ENCODE measurements at places on chromosomes 4 and X.

- no peak for DNase-seq
Measured at GRCh38 chr4:688854-689681, at the start of gene SLC49A3. TSS of gene SLC49A3 (minus strand) at chr4:689151. CDS start at chr4:689127, 24 bp downstream.

DNA sequence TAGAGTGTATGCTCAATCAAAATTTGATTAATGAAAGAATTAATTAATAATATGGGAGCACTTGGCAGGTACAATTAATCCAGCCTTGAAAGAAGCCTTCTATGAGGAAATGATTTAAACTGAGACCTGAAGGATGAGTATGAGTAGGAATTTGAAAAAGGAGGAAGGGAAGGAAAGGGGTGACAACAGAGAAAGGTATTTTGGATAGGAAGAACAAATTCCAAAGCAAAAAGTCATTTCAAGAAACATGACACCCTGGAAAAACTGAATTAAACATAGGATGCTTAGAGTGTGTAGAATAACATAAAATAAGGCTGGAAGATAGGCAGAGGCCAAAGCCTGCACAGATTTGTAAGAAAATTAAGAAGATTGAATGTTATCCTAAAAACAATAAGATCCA is 29.6 kb downstream of the PHOX2B start:
- DNase-seq: no peak

DNA sequence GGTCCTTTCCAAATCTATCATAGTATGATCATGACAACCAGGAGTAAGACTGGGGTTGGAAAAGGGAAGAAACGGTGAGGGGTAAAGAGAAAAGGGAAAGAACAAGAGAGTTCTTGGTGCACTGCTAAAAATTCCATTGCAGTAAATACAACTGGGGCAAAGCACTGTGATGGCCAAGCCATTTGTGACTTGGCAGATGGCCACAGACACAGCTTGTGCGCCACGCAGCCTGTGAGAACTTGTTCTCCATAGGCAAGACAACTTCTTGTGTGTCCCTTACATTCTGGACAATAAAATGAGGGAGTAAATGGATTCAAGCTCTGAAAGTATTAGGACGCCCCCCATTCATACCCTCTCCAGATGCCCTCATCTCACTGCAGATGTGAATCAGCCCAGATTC is 10.9 kb downstream of the MFAP3L start:
- no peak for DNase-seq

GRCh38 chr4:82705169-82705927 is 93.2 kb downstream of the SCD5 start:
- no peak for DNase-seq

DNA sequence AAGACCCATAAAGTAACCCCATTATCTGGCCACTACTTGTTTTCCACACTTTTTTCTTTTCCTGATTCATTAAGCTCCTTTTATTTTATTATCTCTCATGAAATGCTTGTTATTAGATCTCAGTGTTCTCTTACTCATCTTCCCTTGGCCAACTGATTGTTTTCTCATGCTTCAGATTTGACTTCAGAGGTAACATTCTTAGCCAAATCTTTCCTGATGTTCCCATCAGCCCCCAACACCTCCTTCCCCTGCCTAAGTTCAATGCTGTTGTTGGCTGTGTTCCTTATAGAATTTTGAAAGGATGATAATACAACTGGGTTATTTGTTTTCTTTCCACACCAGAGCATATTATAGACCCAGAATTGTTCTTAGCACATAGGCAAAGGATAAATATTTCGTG is 75.6 kb downstream of the BMPR1B start:
- no peak for DNase-seq

DNA sequence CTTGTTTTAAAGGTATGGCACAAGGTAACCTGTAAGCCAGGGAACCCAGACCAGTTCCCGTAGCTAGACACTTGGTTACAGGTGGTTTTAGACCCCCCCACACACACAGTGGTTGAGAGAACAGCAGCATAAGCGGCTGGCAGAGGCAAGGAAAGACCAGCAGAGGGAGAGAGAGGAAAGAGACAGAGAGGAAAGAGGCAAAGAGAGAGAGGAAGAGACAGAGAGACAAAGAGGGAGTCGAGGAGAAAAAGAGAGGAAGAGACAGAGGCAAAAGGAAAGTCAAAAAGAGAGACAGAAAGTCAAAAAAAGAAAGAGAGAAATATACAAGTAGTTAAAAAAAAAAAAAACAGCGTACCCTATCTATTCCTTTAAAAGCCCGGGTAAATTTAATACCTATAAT is 19.5 kb upstream of the PCSK1N start:
- DNase-seq: no peak

GRCh38 chr4:138595731-138596460 is 353.7 kb upstream of the SLC7A11 start:
- no peak for DNase-seq

DNA sequence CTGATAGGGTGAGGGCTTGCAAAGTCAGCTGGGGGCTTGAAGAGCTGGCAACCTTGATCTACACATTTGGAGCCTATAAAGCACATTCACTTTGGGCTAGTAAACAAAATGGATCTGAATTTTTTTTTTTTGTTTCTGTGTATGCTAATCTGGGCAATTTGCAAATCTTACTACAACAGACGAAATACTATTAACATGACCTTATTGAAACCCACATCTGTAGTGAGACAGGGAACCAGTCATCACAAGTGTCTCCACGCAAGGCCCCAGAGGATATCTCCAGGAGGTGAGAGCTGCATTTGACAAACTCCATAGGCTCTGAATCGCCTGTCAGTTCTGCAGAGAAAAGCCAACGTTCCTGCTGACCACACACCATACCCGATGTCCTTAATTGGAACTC is 33.0 kb upstream of the TFDP3 start:
- no peak for DNase-seq

GRCh38 chrX:134752558-134752957 is 94.3 kb upstream of the PLAC1 start:
- DNase-seq: no peak

DNA sequence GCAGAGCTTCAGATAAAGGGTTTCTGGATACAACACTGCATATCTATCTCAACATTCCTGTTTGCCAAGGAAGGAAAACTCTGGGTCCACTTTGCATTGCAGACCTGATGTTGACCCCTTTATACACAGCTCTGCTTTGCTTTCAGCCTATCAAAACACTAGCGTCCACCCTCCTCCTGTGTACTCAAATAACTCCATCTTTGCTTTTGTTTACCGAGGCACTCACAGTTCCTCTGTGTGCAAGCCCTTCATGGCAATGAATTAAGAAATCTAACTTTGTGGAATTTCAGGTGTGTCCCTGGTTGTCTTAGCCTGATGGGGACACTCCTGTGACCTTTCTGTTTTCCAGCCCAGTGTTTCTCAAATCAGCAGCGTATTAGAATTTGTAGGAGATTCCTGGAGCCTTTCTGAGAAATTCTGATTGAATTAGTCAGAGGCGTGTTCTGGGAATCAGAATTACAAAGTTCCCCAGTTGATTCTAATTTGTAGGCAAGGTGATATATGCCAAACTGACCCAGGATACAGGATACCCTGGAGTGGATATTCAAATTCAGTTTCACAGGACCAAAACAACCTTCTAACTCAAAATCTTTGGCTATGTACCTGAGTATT is 68.6 kb downstream of the DTHD1 start:
- DNase-seq: no peak

- no peak for DNase-seq
Measured at GRCh38 chr4:22045051-22045630, 96.6 kb upstream of the KCNIP4 start.

DNA sequence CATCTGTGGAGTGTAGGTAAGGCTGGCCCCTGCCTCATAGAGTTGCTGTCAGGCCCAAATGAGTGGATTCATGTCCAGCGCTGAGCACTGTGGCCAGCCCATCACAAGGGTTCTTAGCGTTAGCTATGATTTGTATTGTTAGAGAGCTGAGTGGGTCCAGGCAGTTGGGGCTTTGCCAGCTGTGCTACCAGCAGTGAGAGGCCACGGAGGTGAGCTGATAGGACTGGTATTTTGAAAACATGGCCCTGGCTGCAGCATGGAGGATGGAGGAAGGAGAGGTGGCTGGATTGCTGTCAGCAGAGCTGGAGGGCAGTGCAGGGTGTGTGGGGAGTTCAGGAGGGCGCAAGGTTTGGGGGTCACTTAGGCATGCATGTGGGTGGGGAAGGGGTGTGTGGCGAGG is 69.8 kb downstream of the PSAPL1 start:
- DNase-seq: no peak

- peak; percentile 27 for DNase-seq
Measured at GRCh38 chrX:150873616-150874015, 24.9 kb downstream of the CD99L2 start.

DNA sequence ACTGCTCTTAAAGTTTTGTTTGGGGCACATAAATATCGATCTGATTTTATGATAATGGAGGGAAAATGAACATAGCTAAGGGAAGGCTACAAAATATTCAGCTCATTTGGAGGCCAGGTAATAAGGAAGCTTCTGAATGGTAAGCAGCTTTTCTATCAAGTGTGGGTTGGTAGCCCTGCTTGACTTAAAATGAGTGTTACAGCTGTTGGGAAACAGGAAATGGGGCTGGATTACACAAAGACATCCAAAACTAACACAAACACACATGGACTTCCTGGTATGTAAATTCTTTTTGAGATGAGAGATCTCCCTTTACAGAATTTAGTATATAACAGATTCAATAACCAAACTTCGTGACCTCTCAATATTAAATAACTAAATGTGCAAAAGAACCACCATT is 58.0 kb downstream of the FGF16 start:
- no peak for DNase-seq

DNA sequence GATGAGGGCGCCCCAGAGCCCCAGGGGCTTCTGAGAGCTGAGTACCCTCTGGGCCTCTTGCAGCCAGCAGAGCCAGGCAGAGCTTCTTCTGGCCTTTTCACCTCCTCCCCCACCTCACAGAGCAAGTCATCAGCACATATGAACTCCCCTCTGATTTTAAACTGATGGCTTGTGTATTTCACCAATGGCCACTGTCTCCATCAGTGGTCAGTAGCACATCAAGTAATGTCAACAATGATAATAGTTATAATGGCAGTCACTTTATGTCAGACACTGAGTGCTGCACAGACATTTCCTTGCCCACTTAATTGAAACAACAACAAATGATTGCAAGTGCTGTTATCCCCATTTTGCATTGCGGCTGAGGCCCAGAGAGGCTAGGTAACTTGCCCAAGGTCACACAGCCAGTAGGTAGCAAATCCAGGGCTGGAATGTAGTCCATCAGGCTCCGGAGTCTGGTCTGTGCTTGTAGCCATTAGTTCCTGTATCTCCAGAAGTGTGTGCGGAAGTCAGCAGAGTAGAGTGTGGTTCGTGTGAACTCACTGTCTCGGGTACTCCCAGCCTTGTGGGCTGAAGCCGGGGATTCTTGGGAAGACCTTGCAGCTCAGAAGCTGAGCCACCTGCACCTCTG is 3.0 kb downstream of the ATP2B3 start:
- no peak for DNase-seq

DNA sequence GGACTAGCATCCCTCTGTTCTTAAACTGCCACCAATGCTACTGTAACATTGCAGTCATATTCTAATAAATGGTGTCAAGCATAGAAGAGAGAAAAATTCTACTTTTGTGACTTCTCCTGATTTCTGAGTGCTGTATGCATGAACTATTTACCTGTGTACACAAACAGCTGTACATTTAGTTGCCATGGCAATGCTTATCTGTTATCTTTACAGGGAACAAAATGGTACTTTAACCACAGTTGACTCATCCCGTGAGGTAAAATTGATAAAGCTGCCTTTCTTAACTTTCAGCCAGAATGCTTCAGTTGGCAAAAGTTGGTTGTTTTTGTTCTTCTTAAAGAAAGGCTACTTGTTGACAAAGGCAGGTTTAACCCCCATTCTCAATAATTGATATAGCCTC is 587.5 kb upstream of the MAGEB2 start:
- no peak for DNase-seq

GRCh38 chr4:155603360-155603891 is 63.2 kb upstream of the GUCY1A1 start:
- DNase-seq: no peak

DNA sequence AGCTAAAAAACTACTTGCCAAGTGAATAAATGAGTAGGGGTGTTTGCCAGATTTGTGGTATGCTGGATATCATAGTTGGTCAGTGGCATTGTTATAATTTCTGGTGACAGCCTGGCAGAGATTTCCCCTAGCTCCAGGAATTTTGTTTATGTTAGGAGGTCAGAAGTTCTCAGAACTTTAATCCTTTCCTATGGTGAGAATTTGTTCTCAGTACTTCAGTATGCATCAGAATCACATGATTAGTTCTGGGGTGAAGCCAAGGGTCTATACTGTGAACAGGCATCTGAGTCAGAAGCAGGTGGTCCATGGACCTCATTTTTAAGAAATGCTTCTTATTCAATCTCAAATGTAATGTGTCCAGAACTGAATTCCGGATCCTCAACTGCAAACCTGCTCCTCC is 10.5 kb downstream of the RASSF6 start:
- DNase-seq: no peak

DNA sequence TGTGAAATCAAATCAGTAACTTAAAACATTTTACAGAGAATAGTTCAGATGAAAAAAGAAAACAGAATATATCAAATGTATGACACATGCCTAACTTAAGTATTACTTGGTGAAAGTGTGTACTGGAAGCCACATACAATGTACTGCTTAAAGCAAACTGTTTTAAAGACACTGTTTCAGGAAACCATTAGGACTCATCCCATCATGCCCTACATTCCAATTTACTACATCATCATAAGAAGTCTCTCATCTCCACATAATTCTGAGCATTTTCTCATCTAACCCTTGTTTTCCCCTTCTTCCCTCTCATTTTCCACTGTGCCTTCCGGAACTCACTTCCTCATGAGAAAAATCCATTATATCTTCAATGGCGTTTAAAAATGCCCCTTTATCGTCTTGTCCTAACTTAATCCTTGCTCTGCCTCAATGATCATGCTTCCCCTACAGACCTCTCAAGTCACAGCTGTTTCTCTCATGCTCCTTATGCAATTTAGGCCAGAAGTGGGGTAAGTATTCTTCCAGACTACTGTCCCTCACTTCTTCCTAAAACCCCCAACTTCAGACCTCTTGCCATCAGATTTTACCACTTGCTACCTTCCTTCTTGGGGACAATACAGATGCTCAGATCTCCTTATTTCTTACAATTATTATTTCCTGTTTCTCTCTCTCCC is 26.8 kb upstream of the FGF5 start:
- no peak for DNase-seq

GRCh38 chrX:12936947-12937346 is 30.5 kb downstream of the TLR8 start:
- DNase-seq: no peak

- DNase-seq: no peak
Measured at GRCh38 chrX:133674726-133675470, 259.6 kb upstream of the GPC4 start.

DNA sequence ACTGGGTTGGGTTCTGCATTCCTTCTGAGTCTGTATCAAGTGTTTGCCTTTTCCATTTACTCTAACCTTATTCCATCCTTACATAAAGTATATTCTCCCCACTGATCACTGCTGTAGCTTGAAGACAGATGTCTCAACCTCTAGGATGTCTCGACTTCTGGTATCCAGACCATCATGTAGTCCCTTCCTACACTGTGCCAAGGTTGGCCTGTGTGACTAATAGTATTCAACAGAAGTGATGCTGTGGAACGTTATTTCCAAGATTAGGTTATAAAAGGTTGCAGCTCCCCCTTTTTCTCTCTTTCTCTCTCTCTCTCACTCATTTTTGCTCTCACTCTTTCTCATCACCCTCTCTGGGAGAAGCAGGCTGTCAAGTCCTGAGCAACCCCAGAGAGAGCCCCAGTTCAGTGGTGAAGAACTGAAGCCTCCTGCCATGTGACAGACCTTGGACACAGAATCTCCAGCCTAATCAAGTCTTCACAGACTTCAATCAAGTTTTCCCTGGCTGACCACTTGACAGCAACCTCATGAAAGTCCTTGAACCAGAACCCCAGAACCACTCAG is 75.4 kb downstream of the PRDM5 start:
- no peak for DNase-seq

GRCh38 chrX:47168495-47169073 is 23.6 kb downstream of the RBM10 start:
- no peak for DNase-seq
